HCT116 (cell line): ENCODE measurements at places on chromosomes 6 and 20.
A peak's percentile ranks its signal among the peaks of the same experiment; 100 is the strongest.

- DNase-seq, result no peak
Observed at GRCh38 chr20:51195419-51195901, 172.6 kb upstream of the KCNG1 start.

- DNase-seq, result no peak
Observed at GRCh38 chr20:50023116-50023805, 40.5 kb downstream of the SNAI1 start.

- peak; percentile 50 for DNase-seq
Observed at GRCh38 chr20:39112178-39112743, 150.1 kb downstream of the DHX35 start.

- DNase-seq, result no peak
Observed at GRCh38 chr6:126039284-126039683, 52.9 kb downstream of the TRMT11 start.

DNA sequence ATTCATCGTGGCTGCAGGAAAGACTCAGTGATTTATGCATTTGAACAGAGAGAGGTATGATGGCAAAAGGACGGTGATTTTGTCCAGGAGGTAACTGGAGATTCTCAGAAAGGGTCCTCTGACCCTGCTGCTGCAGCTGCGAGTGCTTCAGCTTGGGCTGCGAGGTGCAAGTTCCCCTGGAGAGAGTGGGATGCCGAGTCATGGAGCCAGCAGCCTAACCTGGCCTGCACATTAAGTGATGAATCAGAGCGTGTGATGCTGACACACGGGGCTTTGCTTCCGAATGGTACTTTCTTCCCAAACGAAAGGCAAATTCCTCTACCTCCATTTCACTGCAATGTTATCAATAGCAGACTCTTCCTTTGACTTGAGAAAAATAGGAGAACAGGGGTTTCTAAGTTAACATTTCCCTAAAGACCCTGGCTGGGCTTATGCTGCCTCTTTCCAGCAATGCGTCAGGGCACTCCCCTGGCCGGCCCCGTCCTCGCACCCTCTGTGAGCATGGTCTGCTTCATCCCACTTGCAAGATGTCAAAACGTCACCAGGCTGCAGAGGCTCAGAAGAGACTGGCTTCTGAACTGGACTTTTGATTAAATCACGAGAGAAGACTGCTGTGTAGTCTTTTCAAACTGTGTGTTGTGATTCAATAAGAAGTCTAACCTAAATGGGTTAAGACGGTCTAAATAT is 628.0 kb upstream of the AGPAT4 start:
- DNase-seq, result no peak

GRCh38 chr20:48447456-48447855 is 380.3 kb downstream of the PREX1 start:
- no peak for DNase-seq

DNA sequence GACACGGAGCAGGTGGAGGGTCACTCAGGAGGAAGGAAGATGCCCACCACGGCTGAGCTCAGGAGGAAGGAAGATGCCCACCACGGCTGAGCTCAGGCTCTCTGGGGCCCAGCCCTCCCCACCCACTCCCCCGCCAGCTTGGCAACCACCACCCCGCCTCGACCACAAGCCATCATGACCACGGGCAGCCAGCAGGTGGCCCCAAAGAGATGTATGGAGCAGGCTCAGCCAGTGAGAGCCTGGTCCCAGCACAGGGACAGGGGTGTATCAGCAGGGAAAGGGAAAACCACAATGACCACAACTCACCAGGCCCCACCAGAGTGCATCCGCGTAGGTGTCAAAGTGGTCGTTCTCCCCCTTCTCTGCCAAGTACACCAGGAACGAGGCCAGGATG is 30.4 kb downstream of the KCNQ2 start:
- peak; percentile 22 for DNase-seq

DNA sequence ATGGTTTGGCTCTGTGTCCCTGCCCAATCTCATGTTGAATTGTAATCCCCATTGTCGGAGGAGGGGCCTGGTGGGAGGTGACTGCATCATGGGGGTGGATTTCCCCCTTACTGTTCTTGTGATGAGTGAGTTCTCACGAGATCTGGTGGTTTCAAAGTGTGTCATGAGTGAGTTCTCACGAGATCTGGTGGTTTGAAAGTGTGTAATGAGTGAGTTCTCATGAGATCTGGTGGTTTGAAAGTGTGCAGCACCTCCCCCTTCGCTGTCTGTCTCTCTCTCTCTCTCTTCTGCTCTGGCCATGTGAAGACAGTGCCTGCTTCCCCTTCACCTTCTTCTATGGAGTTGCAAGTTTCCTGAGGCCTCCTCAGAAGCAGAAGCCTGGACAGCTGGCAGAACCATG is 87.6 kb downstream of the MYLK4 start:
- no peak for DNase-seq

- DNase-seq, result no peak
Observed at GRCh38 chr20:48557380-48557779, 270.4 kb downstream of the PREX1 start.

- DNase-seq, result no peak
Observed at GRCh38 chr6:81800666-81801065, 48.2 kb upstream of the TENT5A start.

- no peak for DNase-seq
Observed at GRCh38 chr6:38929560-38929959, 119.0 kb upstream of the GLP1R start.

DNA sequence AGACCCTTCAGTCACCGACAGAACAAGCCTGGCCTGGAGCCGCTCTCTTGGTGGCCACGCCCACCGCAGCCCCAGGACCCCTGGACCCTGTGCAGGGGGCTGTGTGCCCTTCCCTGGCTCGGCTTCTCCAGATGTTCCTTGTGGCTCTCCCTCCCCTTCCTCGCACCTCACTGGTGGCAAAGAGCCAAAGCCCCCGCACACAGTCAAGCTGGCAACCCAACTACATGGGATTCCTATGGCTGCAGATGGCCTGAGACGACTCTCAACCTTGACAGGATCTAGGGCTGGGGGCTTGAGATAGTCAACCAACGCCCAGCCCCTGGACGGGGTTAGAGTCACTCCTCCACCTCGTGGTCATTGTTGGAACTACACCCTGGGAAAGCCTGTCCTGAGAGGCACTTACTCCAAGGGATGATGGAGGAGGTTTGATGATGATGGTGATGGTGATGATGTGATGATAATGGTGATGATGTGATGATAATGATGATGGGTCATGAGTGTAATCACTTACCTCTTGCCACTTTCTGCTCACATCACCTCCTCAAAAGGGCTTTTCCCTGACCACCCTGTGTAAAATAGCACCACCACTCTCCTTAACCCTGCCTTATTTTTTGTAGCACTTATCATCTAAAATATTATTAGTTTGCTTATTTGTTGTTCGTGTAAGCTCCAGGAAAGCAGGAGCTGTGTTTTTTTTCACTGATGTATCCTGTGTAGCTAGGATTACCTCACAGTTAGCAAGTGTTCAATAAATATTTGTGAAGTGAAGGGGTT is 278.4 kb downstream of the LRFN2 start:
- DNase-seq, result peak; percentile 13

DNA sequence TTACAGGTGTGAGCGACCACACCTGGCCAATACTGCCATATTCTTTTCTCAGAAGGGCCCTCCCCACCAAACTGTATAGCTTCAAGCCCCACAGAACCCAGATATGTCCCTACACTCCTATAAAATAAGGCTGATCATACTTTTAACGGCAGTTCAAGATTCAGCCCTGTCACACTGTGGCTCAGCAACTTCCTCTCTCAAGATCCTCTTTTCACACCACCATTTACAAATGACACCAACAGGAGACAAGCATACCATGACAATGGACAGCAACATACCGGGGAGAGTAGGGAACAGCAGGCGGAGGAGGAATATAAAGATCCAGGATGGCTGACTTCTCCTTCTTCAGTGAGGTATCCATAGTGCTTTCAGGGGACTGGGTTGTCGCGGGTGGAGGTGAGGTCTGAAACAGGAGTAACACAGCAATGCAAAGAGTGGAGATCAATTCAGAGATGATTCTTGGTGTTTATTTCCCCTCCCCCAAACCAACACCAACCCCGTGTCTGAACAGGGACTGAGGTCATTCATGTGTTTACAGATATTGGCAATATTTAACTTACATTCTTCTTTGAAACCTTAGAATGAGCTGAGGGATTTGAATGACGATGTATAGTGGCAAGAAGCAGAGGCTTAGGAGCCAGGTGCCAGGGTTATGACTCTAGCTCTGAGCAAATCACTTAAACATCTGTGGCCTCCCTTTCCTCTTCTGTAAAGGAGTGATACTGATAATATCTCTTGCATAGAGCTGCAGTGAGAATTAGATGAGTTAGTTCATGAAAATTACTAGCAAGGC is 57.6 kb upstream of the IPCEF1 start:
- DNase-seq, result no peak

DNA sequence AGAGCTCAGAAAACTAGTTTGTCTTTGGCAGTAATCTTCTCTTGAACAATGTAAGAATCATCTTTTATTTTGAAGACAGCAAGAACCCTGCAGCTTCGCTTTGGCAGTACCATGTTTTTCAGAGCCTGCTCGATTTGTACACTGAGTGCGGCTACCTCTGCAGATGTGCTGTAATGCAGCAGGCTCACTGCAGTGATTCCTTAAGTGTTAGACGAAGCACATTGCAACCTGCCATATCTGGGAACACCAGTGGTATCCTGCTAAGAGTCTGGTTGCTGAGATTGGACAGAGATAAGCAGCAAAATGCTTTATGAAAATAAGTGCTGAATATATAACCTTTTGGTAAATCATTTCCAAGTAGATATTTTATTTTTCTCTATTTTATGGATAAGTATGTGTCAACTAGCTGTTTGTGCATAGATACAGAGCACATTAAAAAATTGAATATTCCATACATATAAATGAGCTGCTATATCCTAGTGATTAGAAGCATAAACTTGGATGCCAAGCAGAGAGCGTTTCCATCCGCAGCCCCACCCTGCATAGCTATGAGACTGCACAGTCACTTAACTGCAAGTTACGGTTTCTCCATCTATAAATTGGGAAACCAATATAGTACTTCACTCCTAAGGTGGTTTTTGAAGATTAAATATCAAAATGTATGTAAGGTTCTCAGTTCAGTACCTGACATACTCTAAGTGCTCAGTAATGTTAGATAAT is 328.3 kb downstream of the FARS2 start:
- DNase-seq, result no peak

DNA sequence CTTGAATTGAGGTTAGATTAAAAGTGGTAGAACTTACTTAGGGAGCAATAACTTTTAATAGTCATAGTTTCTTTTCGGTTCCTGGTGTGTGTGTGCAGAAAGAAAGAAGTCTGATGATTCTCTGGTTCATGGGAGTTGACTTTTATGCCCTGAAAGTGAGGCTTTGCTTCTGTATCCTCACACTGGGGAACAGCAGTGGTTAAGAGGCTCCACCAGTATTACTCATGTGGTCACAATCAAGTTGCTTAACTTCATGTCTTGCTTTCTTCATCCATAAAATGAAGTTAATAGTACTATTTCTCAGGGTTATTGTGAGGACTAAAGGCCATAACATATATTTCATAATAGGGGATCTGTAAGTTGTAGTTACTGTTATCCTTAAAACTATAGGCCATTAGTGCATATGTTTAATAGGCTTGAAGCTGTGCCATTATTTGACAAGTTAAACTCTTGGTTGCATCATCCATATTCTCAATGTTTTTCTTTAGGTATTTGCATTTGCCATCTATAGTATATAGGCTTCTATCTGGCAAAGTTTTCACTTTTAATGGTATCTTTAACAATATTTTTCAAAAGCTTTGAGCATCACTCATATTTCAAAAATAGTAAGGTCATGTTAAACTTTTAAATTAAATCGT is 262.4 kb downstream of the PLCB1 start:
- no peak for DNase-seq

DNA sequence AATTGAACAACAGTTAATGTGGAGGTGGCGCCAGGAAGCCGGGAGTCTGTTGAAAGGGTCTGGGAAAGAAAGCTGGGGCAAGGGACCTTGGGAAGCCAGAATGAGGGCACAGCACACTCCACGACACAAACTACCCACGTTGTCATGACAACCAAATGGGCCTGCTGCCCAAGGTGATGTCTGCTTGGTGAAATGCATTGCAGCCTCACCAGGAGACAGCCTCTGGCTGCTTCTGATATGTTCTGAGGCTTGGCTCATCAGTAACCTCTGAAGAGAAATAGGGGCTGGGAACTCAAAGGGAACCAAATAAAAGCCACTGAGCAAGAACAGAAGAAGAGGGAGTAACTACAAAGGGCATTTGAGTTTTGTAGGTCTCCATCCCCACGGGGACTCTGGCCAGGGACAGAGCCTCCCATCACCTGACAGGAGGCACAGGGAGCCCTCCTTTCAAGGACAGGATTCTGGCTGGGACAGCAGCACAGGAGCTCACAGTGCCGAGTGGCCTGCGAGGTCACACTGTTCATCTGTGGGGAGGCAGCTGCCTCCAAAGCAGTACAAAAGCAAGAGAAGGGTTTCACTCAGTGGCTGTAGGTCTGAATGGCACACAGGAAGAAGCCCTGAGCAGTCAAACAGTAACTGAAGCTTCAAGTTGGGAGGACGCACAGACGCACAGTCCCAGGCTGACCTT is 44.6 kb upstream of the KCNK16 start:
- DNase-seq, result no peak

DNA sequence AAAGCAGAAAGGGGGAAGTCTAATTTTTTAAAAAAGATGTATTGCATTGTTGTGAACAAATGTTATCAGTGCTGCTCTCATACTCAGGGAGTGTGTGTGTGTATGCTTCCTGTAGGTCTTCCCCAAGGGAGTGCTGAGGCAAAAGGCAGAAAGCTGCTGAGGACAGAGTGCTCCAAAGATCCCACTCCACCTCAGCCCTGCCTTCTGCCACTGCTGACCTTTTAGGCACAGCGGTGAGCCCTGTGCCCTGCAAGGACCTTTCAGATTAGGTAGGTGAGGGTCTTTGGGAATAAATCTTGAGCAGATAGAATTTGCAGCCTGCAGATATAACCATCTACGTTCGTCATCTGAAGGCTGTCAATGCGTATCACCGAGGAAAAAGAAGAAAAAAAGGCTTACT is 756.4 kb upstream of the MMS22L start:
- DNase-seq, result no peak

GRCh38 chr20:62191781-62192559 is 9.1 kb downstream of the MTG2 start:
- no peak for DNase-seq

- no peak for DNase-seq
Observed at GRCh38 chr6:80642452-80642851, 536.0 kb downstream of the BCKDHB start.

DNA sequence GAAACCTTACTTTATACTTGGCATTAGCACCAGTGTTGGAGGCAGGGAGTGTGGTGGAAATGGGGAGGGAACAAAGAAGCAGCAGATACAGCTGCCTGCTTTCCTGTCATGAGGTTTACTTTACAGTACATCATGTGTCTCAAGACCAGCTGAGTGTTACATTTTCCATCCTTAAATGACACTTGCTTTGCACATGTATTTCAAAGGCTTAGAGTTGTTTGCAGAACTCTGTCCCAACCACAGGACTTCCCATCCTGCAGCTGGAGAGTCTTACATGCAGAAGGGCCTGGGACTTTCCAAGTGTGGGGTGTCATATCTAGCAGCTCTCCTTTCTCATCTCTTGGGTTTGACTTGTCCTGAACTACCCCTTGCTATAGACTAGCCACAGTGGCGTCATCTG is 395.9 kb downstream of the DHX35 start:
- DNase-seq, result no peak

- DNase-seq, result no peak
Observed at GRCh38 chr20:41304424-41305079, 13.0 kb downstream of the ZHX3 start.

- DNase-seq, result no peak
Observed at GRCh38 chr6:35082733-35083403, 58.3 kb downstream of the TCP11 start.
